Esophagus squamous epithelium (tissue), 5 donors: ENCODE measurements at places on chromosomes 16 and 17.

DNA sequence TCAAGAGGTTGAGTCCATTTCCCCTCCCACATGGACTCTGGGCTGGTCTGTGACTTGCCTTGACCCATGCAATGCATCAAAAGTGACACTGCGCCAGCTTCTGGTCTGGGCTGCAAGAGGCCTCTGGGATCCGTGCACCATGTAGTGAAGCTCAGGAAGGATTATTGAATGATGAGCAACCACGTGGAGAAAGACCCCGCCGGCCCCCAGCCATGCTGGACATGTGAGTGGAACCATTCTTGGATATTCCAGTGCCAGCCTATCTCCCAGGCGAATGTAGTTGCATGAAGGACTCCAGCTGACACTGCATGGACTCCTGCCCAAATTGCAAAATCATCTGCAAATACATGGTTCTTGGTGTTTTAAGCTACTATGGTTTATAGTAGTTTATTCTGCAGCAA, 7.6 kb upstream of the ALOX15B start:
- DNase-seq, result no peak

DNA sequence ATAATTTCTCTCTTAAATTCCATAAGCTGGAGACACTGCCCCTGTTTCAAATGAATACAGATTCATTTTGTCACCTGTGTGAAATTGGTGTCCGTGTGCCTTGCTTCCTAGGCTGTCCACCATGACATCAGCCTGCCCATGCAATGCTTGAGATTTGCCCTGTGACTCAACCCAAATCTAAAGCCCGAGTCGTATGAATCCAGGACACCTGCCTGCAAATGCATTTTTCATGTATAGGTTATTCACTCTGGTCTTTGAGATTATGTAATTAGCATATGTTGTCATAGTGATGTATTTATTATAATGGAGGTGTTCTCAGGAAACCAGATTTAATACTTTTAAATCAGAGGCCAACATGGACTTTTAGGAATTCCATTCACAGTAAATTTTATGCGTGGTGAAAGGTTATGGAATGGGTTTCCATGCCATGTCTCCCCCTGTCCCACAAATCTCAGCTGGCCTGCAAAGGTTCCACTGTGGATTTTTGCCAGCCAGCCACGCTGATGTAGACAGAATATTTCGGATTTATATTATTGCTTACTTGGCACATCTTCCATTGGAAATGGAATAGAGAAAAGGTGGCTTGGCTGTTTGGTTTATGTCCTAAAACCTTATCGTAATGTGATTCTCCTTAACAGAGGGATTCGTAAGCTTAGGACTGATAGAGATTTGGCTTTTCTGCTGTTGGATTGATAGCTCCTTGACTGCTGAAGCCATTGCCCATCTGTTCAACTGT, 551.1 kb downstream of the WWOX start:
- DNase-seq, result no peak

DNA sequence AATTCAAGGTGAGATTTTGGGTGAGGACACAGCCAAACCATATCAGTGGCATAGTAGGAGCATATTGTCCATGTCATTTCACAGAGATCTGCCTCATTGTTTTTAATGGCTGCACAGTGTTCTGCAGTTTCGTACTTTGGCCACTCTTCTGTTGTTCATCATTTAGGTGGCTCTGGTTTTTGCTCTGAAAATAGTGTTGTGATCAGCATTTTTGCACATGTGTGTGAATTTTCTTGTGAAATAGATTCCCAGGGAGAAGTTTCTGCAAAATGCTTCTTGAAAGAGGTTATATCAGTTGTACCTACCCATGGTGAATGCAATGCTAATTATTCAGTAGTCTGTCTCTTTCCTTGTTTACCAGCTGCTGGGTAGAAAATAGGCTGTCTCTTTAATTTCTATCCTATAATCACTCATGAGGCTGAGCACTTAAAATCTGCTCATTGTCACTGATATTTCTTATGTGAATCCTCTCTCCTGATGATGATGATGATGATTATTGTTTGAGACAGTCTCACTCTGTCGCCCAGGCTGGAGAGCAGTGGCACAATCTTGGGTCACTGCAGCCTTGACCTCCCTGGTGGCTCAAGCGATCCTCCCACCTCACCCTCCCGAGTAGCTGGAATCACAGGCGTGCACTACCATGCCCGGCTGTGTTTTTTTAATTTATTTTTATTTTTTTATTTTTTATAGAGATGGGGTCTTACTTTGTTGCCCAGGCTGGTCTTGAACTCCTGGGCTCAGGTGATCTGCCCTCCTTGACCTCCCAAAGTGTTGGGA, 10.5 kb downstream of the LCMT1 start:
- DNase-seq, result no peak

- no peak for DNase-seq
Measured at GRCh38 chr17:40241252-40241834, 22.2 kb downstream of the WIPF2 start.

GRCh38 chr16:50448981-50449380, 80.2 kb upstream of the BRD7 start:
- DNase-seq, result no peak

- no peak for DNase-seq
Measured at GRCh38 chr17:49890077-49890821, 42.4 kb upstream of the TAC4 start.

GRCh38 chr16:70746040-70746707, 54.8 kb downstream of the VAC14 start:
- DNase-seq, result no peak
